Psoas muscle (tissue), 8 donors: ENCODE measurements at places on chromosomes 6 and 20. TPM values are rescaled to one million over a fixed set of nuclear protein-coding genes. Genes with fewer than 3 reads are reported as not detected.

DNA sequence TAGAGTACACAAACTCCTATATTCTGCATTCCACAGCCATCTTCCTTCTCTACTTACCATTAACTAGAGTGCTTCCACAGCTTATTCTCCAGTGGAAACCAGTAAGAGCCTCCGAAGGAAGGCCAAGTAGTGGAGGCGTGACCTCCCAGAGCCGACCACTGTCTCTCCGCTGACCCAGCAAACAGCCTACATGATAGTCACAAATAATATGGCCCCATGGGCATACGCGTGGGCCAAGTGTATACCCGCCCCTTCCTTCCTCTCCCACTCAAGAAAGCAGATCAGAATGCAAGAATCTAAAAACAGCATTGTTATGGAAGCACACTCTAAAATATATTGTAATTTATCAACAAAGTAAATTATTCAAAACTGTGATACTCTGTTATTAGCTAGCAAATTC lies 526.6 kb upstream of the JARID2 start:
- no peak overlapping the region for H3K4me3 ChIP-seq
- no peak overlapping the region for H3K27ac ChIP-seq
- no peak for DNase-seq
- no peaks in the 10 kb centered on the region for H3K27me3 ChIP-seq
- no peaks in the 10 kb centered on the region for H3K4me1 ChIP-seq

GRCh38 chr6:34084591-34085290 lies 61.1 kb downstream of the GRM4 start:
- H3K4me3 ChIP-seq = no peak overlapping the region
- H3K4me1 ChIP-seq = peaks cover 4% of the 10 kb centered on the region
- DNase-seq = no peak
- H3K27me3 ChIP-seq = no peaks in the 10 kb centered on the region

TCP11 gene
- total RNA-seq = not detected

KLHDC3 gene
- total RNA-seq = 115 TPM

DNA sequence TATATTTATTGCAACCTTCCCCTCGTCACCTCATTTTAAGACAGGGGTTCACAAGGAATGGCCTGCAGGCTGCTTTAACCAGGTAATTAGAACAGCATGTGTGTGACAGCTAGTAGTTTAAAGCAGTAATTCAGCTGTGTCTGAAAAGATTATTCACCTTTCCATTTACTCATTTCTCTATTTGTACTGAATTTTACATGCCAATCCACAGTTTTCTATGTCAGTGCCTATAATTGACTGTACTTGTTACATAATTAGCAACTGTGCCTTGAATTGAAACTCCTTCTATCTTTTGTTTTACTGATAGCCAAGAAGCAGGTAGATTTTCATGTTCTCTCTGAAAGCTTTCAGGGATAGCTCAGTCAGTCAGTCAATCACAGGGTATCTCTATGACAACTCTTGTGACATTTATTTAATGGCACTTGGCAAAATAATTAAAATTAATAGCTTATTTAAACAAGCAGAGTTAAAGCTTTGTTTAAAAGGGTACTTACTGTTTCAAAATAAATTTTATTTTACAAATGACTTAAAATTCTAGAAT lies 214.0 kb downstream of the ZFAND3 start:
- no peak overlapping the region for H3K27ac ChIP-seq
- peaks cover 49% of the 10 kb centered on the region for H3K4me1 ChIP-seq
- H3K4me3 ChIP-seq = no peak overlapping the region
- no peaks in the 10 kb centered on the region for H3K27me3 ChIP-seq
- no peak for DNase-seq
- no peaks in the 10 kb centered on the region for H3K36me3 ChIP-seq

ENPP5 gene
- total RNA-seq = 5.4 TPM

DNA sequence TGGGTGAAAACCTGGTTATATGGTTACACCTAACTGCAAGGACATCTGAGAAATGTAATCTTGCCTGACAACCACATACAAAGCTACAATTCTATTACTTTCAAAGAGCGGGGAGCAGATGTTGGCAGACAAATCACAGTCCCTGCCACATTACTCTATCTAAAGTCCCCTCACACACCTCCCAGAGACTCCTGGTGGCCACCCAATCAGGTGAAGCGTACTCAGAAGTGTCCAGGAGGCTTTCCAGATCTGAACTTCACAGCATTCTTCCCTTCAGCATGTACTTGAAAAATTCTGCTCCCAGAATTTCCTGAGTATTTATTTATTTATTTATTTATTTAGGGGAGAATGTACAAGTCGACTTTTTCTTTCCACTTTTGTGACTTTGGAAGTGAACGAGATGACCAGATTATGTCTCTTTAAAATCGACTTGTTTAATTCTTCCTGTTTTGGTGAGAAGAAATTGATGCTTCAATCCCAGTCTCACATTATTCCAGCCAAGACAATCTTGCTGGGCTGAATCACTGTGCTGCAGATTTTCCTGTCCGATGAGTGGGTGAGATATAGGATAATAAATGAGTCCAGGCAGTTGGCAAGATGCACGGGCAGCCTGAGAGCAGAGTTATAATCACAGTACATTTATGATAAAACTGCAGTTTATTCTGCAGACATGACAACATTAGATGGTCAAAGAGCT lies 46.9 kb upstream of the POPDC3 start:
- peaks cover 25% of the 10 kb centered on the region for H3K4me1 ChIP-seq
- no peak for DNase-seq
- no peak overlapping the region for H3K4me3 ChIP-seq
- no peaks in the 10 kb centered on the region for H3K27me3 ChIP-seq
- H3K27ac ChIP-seq = no peak overlapping the region

LGSN gene
- not detected for total RNA-seq

DNA sequence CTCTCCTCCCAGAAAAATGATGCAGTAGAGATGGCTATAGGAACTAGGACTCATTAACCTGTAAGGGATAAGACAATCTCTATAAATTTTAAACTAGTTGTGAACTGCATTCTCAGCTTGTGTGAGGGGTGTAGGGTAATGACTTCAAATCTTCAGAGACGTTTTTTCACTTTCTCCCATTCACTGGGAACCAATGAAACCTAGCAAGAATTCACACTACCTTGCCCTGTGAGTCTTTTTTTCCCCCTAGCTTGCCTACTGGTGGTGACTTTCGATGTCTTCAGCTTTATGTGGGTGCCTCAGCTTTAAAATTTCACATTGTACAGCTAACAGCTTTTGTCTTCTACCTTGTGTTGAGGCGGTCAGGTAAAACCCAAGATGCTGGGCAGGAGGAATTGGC lies 192.0 kb downstream of the MEI4 start:
- H3K27ac ChIP-seq = no peak overlapping the region
- no peak overlapping the region for H3K4me3 ChIP-seq
- H3K27me3 ChIP-seq = no peaks in the 10 kb centered on the region
- no peaks in the 10 kb centered on the region for H3K4me1 ChIP-seq
- DNase-seq = no peak

DNA sequence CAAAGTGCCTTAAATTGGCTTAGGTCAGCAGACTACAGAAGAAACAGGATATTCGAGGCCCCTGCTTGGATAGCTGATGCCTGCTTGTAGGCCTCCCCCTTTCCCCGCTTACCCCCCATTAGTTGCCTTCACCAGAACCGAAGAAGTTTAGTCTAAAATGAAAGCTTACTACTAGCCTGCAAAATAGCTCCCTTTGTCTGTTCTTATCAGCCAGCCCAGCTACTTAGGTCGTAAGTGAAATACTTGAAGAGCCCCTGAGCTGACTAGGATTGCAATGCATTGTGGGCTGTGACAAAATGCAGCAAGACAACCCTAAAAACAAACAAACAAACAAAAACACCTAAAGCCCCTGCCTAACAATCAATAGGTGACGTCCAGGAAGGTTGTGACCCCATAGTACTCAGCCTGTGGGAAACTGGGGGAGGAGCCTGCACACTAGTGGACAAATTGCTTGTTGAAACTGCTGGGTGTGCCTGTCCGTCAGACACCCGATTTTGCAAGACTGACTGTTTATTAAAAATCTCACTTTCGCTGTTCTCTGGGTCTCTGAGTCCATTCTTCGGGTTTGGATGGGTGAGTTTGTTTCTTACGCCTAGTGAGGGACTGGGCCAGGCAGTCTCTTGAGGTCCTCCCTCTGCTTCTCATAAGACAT lies 105.0 kb upstream of the DUSP22 start:
- H3K27me3 ChIP-seq = no peaks in the 10 kb centered on the region
- H3K4me3 ChIP-seq = no peak overlapping the region
- no peaks in the 10 kb centered on the region for H3K36me3 ChIP-seq

CPNE5 gene
- total RNA-seq = 0.27 TPM

- no peak for DNase-seq
- peaks cover 1% of the 10 kb centered on the region for H3K27me3 ChIP-seq
- no peak overlapping the region for H3K4me3 ChIP-seq
These were observed 78.2 kb upstream of the EEF1E1 start for GRCh38 chr6:8180327-8181159.

- H3K4me3 ChIP-seq = no peak overlapping the region
- no peak for DNase-seq
- H3K4me1 ChIP-seq = peaks cover 37% of the 10 kb centered on the region
- peak overlapping the region; percentile 12 for H3K27ac ChIP-seq
- H3K36me3 ChIP-seq = no peaks in the 10 kb centered on the region
These were observed 8.1 kb upstream of the ATXN1 start for GRCh38 chr6:16769131-16769985.

POLR1C gene
- total RNA-seq = 24.7 TPM

DNA sequence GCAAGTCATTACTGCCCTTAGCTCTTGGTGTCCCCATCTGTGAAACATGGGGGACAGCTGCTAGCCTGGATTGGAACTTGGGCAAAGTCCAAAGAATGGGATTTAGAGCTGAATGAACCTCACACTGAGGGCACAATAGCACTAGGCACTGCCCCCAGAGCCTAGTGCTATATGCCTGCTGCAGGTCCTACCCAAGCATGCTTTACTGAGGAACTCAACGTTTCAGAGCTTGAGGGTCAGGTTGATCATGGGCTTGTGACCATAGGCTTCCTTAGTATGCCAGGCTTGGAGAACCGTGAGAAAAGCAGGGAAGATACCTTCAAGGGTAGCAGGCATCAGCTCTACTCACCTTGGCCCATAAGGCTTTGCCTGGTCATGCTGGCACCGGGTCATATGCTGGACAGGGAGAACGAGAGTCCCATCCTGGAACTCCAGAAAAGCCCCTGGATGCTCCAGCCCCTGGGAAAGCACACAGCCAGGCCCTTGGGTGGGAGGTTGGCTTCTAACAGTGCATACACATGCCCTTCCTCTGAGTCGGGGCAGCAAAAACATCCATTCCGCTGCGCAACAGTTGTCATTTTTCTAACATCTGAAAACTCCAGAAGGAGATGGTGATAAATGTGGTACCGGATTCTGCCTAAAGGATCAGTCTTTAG lies 29.7 kb downstream of the EIF2S2 start:
- H3K36me3 ChIP-seq = peaks cover 4% of the 10 kb centered on the region
- H3K4me1 ChIP-seq = peaks cover 19% of the 10 kb centered on the region
- peak overlapping the region; percentile 67 for H3K27ac ChIP-seq
- H3K27me3 ChIP-seq = no peaks in the 10 kb centered on the region

GRCh38 chr20:52812231-52812847 lies 159.8 kb upstream of the TSHZ2 start:
- H3K27me3 ChIP-seq = no peaks in the 10 kb centered on the region
- H3K4me1 ChIP-seq = no peaks in the 10 kb centered on the region
- H3K36me3 ChIP-seq = no peaks in the 10 kb centered on the region
- H3K4me3 ChIP-seq = no peak overlapping the region
- no peak overlapping the region for H3K27ac ChIP-seq

DZANK1 gene
- 0.71 TPM for total RNA-seq

FARS2 gene
- total RNA-seq = 14.4 TPM

SYCP2 gene
- total RNA-seq = 0.49 TPM

TFAP2D gene
- not detected for total RNA-seq

DNA sequence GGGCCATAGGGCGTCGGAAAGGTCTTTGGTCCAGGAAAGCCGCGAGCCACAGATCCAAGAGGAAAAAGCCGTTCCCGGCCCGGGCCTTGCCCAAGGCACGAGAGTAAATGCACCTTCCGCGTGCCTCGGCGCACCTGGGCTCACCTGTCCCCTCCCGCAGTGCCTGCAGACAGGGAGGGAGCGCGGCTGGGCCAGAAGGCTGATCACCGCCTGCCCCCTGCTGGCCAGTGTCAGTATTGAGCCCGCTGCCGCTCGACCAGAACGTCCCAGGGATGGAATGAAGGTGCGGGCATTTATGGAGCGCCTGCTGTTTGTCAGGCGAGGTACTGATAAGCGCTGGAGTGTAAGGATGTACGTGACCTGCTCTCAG lies 679 bp upstream of the LPIN3 start:
- H3K4me3 ChIP-seq = peak overlapping the region; percentile 52
- H3K27me3 ChIP-seq = no peaks in the 10 kb centered on the region
- H3K4me1 ChIP-seq = peaks cover 11% of the 10 kb centered on the region
- peak; percentile 90 for DNase-seq
- peak overlapping the region; percentile 60 for H3K27ac ChIP-seq

AIF1 gene
- 4.7 TPM for total RNA-seq

DNA sequence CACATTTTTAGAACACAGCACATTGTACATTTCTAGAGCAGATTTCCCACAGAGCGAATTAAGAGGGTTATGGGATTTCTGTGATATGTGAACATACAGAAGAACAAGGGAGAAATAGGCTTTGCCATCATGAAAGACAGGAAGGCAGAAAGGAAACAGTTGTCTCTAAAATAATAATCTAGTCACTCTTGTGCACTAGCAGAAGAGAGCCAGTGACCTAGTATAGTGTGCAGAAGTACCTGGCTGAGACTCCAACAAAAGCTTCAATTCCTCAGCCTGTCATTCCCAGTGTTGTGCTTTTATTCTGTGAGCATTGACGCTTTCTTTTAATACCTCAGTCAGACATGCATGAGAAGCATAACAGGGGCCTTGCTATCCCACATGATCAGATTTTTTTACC lies 17.8 kb upstream of the DCBLD1 start:
- no peak for DNase-seq
- H3K27ac ChIP-seq = no peak overlapping the region
- no peaks in the 10 kb centered on the region for H3K4me1 ChIP-seq

- peak overlapping the region; percentile 50 for H3K27ac ChIP-seq
- no peak for DNase-seq
- peaks cover 34% of the 10 kb centered on the region for H3K4me1 ChIP-seq
- H3K4me3 ChIP-seq = peak overlapping the region; percentile 11
- H3K36me3 ChIP-seq = no peaks in the 10 kb centered on the region
These were observed 65.8 kb downstream of the PHACTR2 start for GRCh38 chr6:143743301-143744166.

GRCh38 chr6:133707456-133707855 lies 181.5 kb upstream of the TCF21 start:
- H3K4me3 ChIP-seq = no peak overlapping the region
- H3K27ac ChIP-seq = no peak overlapping the region
- no peaks in the 10 kb centered on the region for H3K36me3 ChIP-seq
- H3K27me3 ChIP-seq = no peaks in the 10 kb centered on the region
- H3K4me1 ChIP-seq = no peaks in the 10 kb centered on the region
- no peak for DNase-seq

ZBTB46 gene
- 6.4 TPM for total RNA-seq

ELOVL2 gene
- 0.36 TPM for total RNA-seq

GRCh38 chr6:46501136-46502089 lies 10.2 kb upstream of the RCAN2 start:
- H3K36me3 ChIP-seq = no peaks in the 10 kb centered on the region
- DNase-seq = no peak
- H3K4me1 ChIP-seq = peaks cover 12% of the 10 kb centered on the region
- H3K27ac ChIP-seq = no peak overlapping the region

- H3K27ac ChIP-seq = no peak overlapping the region
- H3K4me1 ChIP-seq = no peaks in the 10 kb centered on the region
- DNase-seq = no peak
- H3K36me3 ChIP-seq = no peaks in the 10 kb centered on the region
- H3K4me3 ChIP-seq = no peak overlapping the region
- no peaks in the 10 kb centered on the region for H3K27me3 ChIP-seq
These were observed 295.6 kb upstream of the PLN start for GRCh38 chr6:118252474-118252873.

MCHR2 gene
- total RNA-seq = not detected

GID8 gene
- total RNA-seq = 14.8 TPM

SS18L1 gene
- total RNA-seq = 15.2 TPM

- peaks cover 4% of the 10 kb centered on the region for H3K4me1 ChIP-seq
- no peaks in the 10 kb centered on the region for H3K27me3 ChIP-seq
- H3K4me3 ChIP-seq = no peak within 1 kb of the TSS
These were observed at the start of gene NPBWR2 for GRCh38 chr20:64106981-64107735. TSS of gene NPBWR2 (minus strand) at chr20:64107565. CDS start at chr20:64106831, 734 bp downstream.
